ENCODE measurements at places on chromosomes 11 and 22.

GRCh38 chr11:97965849-97966646 is 1054.7 kb upstream of the CNTN5 start:
- no peak for DNase-seq

DNA sequence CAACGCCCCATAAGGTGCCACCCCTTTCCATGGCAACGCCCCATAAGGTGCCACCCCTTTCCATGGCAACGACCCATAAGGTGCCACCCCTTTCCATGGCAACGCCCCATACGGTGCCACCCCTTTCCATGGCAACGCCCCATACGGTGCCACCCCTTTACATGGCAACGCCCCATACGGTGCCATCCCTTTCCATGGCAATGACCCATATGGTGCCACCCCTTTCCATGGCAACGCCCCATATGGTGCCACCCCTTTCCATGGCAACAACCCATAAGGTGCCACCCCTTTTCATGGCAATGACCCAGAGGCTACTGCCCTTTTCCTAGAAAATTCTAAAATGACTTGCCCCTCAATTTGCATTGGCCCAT is 72.1 kb downstream of the BRD1 start:
- no peak for DNase-seq

DNA sequence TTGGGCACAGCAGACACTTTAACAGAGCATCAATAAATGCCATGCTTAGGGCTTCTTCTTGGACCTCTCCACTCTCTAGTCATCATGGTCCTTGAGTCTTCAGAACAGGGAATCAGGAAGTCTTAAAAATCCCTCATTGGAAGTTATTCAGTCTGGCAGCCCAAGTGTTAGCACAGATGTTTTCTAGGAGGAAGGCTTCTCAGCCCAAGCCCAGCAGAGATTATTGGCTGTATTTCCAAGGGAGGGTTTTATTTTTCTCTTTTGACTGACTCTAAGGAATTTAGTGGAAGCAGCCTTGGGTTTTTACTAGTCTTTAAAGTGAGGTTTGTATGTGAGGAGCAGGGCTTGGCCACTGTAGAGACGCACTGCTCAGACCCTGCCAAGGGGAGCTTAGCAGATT is 41.9 kb downstream of the CEP164 start:
- DNase-seq = no peak

DNA sequence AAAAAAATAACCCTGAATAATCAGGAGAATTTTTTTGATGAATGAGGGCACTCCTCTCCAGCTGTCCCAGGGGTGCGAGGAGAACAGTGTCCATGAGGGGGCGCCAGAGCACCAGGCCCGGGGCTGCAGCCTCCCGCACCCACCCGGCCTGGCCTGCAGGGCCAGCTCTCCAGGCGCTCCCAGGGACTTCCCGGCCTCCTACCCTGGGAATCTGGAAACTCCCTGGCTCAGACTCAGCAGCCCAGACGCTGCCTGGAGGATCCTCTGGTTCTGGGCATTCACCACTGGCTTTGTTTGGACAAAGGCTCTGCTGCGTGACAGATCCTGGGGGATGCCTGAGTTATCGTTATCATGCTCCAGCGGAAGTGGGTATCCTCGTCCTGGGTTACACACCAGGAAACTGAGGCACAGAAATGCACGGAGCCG is 31.0 kb downstream of the MCM5 start:
- peak; percentile 44 for DNase-seq

- no peak for DNase-seq
These were observed 43.2 kb downstream of the SHANK2 start for GRCh38 chr11:71209181-71209580.

GRCh38 chr11:31652528-31652927 is 143.0 kb downstream of the ELP4 start:
- no peak for DNase-seq

GRCh38 chr11:128927108-128927461 is 15.6 kb downstream of the TP53AIP1 start:
- DNase-seq = no peak

DNA sequence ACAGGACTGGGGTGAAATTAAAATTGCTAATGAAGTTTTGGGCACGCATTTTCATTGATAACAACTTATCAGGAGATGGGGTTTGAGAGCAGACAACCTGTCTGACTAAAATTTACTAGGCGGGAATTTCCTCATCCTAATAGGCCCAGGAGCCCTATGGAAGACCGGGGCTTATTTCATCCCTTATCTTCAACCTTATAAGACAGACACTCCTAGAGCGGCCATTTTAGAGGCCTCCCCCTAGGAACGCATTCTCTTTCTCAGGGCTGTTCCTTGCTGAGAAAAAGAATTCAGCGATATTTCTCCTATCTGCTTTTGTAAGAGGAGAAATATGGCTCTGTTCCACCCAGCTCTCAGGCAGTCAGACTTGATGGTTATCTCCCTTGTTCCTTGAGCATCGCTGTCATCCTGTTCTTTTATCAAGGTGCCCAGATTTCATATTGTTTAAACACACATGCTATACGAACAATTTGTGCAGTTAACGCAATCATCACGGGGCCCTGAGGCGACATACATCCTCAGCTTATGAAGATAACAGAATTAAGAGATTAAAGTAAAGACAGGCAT is 39.3 kb upstream of the ZC3H12C start:
- no peak for DNase-seq

DNA sequence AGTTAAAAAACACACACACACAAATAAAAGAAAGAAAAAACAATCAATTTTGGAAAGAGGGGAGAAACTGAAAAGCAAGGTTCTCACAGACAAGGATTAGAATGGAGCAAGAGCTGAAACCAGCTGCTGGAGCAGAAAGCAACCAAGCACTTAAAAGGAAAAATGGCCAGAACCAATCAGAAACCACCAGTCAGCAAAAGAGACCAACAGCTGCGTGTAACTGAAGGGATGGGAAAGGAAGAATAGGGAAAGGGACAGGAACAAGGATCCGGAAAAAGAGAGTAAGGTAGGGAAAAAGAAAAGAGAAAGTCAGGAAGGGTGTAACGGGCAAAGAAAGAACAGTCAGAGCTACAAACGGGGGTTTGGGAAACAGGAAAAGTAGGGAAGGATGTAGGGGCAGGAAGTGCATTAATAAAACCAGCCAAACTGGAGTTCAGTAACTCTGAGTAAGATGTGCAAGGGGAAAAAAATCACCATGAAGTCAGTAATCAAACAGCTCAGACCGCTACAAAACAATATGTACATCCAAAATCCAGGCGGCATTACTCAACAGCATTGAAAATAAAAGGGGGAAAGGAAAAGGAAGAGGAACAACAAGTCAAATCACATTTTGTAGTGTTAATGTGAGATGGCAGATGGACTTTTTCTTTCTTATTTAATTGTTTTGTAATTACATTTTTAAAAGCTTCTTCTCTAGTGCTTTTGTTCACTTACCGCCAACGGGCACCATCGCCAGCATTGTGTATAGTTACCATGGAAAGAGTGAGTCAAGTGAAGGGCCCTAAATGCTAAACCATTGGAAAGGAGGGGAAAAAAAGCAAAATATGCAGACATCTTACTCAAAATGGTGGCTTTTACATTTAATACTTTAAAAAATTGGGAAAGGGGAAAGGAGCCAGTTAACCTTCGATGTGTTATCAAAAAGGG is 49.2 kb downstream of the APOL5 start:
- DNase-seq = no peak

- peak; percentile 41 for DNase-seq
These were observed 580 bp downstream of the ILK start for GRCh38 chr11:6604081-6604626.

DNA sequence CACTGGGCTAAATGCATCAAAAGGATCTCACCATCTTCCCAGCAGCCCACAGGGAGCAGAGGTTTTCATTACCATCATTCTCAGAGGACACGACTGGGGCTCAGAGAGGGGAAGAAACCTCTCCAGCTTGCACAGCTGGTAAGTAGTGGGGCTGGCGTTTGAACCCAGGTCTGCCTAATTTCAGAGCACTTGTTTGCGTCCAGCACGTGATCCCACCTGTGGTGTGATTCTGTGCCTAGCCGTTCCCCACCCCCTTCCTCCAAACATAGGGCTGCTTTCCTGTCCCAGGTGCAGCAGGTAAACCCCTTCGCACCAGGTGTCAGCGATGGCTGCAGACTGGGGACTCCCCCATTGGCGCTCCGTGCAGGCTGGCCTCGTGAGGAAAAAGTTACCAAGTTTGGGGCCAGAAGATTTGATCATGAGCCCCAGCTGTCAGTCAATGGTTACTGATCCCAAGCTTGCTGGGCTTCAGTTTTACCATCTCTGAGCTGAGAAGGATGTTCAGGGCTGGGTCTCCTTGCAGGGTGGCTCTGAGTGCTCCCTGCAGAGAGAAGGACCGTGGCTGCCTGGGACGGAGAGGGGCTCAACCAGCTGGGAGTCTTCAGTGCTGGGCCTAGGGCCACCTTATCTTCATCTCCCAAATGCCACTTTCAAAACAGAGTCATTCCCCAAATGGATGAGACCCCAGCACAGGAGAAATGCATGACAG is 445.6 kb downstream of the TBC1D22A start:
- no peak for DNase-seq

DNA sequence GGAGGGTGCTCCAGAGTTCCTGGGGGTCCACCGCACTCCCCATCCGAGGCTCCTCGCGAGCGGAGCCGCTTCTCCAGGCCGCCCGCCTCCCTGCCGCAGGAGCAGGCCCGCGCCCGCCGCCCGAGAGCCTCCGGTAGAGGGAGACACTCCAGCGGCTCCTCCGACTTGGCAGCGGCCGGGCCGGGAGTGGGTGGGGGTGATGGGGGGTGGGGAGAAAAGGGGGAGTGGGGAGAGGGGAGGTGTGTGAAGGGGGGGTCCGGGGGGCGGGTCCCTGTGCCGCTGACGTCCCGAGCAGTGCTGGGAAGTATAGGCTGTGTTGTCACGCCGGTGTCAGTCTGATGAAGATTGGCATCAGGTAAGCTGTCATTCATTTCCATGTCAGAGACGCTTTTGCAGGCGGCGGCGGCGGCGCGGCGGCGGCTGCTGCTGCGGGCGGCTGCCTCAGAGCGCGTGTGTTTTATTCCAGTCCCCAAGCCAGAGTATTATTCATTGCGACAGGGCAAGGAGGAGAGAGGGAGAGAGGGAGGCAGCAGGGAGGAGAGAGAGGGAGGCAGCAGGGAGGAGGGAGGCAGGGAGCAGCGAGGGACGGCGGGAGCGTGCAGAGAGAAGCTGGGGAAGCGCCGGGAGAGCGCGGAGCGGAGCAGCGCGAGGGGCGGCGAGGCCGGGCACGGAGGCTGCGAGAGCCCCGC is at the start of gene PKNOX2:
PKNOX2 (plus strand) TSS at position 330 of the 689 bp plus-strand sequence. CDS start 186,555 bp downstream, outside the sequence.
- peak; percentile 30 for DNase-seq

GRCh38 chr11:44862558-44863101 is 88.1 kb downstream of the TP53I11 start:
- no peak for DNase-seq

GRCh38 chr11:66856496-66857233 is at the start of gene LRFN4:
TSS of gene LRFN4 (plus strand) at chr11:66857064. CDS start at chr11:66857745, 681 bp downstream.
- DNase-seq = no peak

GRCh38 chr11:94150704-94151685 is 22.4 kb downstream of the PANX1 start:
- no peak for DNase-seq

DNA sequence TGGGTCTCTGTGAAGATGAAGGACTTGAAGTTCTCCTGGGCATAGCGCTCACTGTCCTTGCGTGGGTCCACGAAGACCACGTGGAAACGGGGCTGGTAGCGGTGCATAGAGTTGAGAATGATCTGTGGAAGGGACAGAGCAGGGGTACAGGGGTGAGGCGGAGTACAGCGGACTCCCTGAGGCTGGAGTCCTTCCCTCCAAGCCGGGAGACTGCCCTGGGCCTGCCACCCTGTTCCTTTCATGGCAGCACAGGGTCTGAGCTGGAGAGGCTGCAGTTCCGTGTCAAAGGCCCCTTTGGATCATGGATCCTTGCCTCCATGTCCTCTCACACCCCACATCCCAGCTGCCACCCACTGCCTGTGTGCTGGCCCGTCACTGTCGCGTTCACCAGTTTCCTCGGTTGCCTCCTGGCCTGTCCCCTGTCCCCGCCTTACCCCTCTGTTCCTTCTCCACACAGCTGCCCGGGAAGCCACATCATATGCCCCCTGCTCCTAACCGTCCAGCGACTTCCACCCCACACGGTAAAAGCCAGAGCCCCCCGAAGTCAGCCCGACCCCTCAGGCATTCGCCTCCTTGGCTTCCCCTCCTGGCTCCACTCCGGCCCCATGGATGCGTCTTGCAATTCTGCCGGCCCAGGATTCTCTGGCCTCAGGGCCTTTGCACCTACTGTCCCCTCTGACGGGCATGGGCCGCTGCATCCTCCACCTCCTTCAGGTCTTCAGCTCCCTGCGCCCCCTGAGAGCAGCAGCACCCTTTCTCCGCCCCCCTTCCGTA is 3.4 kb upstream of the NUDT8 start:
- DNase-seq = no peak

- DNase-seq = no peak
These were observed 939.0 kb downstream of the BRD1 start for GRCh38 chr22:48888466-48889208.

DNA sequence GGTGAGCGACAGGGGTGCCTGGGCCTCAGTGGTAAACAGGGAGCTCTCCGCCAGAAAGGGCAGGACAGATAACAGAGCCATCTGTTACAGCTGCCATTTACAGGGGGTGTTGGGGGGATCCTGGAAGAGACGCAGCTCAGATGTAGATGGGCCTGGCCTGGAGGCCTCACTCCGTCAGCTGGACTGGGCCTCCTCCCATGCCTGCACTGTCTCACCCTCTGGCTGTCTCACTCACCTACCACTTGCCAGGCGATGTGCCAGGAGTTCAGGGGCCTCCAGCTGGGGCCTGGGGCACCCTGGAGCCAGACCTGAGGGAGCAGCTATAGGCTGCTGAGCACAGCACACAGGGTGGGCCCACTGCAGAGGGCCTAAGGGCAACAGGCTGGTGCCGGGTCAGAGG is 16.3 kb upstream of the SUSD2 start:
- DNase-seq = no peak

DNA sequence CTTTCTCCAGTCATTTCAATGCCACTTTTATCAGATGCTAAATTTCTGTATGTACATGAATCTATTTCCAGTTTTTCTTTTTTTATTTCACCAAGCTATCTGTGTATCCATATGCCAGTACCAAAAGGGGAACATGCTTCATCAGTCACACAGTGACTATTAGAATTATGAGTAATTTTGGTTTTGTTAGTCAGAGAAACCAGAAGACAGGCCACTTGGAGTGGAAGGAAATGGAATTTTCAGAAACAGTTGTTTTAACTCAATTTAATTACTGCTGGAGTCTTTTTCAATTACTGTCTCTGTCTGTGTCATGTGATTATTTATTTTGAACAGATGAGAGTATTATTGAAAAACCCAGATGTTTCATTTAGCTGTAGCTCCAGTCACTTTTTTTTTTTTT is 84.6 kb upstream of the ANO3 start:
- DNase-seq = no peak

GRCh38 chr22:48177631-48178030 is 1415.2 kb downstream of the TBC1D22A start:
- DNase-seq = no peak

DNA sequence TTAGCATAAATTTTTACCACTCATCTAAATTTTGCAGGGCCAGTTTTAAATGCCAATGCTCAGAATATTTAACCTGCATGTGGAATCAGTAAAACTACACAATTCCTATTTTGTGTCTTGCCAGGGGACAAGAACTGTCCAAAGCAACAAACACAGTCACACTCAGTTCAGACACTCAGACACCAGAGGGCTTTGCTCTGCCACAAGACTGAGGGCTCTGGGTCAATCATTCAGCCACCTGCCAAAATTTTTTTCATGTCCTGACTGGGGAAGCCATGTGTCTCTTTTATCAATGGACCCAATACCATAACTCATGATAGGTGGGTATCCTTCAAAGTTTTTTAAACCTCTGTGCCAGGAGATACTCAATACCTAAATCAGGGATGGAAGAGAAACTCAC is 304.0 kb upstream of the ANO3 start:
- no peak for DNase-seq

GRCh38 chr22:44042249-44043218 is 18.4 kb downstream of the PARVB start:
- no peak for DNase-seq

- no peak for DNase-seq
These were observed 54.5 kb upstream of the ME3 start for GRCh38 chr11:86726770-86727504.
